Body of pancreas (tissue), 4 donors: ENCODE measurements at places on chromosomes 13 and 19. TPM values are rescaled to one million over a fixed set of nuclear protein-coding genes. Genes with fewer than 3 reads are reported as not detected.
A peak's percentile ranks its signal among the peaks of the same experiment; 100 is the strongest.

DNA sequence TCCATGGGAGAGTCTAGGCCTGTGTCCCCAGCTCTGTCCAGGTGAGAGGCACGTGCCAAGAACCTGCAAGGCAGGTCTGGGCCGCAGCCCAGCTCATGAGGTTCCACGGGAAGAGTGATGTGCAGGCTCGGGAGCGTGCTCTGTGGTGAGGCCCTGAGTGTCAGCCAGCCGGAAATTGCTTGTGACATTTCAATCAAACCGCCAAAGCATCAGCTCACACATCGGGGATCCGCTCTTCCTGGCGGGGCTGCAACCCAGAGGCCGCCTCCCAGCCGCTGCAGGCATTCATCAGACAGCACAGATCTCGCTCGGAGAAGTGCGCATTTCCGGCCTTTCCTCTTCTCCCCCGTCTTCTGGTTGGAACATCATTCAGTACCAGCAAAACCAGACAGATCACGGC, 109.3 kb downstream of the KDM4B start:
- no peak for DNase-seq

- DNase-seq = no peak
Observed at GRCh38 chr13:112655913-112656312, 33.9 kb upstream of the ATP11A start.

DNA sequence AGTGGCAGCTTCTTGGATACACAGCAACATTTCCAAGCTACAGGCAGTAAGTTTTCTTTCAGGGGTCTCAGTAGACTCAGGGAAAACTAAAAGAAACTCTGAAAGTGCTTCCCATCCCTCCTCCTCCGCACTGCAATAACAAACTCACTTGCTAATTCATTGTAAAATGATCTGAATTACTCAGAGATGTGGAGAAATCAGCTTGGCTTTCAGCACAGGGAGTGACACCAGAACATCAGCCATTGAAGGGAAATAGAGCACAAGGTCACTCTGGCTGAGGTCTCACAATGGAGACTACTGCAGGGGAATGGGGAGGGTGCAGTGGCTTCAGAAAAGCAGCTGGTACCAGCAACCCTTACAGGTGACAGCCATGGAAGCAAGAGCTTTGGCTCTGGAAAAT, 137.3 kb upstream of the SERP2 start:
- no peak for DNase-seq

DNA sequence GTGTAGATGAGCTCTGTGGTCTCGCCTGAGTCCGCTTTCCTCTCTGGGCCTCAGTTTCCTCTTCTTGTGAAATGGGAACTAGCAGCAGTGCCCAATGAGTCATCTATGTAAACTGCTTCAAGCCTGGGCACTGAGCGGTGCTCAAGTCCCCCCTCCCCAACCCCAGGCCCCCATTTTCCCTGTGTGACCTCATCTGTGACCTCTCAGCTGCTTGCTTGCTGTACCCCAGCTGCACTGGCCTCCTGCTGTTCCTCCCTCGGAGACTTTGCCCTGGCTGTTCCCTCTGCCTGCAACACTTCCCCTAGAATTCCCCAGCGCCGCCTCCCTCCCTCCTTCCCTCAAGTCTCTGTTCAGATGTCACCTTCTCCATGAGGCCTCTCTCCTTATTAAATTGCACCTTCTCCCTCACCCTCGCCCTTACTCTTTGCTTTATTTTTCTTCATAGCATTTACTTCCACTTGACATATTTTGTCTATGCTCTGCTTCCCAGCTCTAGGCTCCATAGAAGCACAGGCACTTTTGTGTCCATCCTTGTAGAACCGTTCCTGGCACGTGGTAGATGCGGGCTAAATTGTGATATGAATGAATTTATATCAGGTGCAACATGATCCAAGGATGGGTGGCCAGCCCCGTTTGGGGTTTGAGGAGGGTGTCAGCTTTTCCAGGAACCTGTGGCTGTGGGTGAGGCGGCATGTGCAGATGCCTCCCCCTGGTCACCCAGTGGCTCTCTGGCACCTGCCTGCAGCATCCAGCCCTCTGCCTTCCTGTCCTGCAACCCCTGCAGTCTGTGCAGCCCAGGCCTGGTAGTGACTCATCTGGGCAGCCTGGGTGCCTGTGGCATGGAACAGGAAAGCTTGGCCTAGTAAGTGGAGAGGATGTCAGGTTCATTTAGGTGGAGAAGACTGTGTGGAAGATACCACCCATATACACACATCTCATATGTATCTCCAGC, 26.3 kb downstream of the SIPA1L3 start:
- DNase-seq = peak; percentile 28

DNA sequence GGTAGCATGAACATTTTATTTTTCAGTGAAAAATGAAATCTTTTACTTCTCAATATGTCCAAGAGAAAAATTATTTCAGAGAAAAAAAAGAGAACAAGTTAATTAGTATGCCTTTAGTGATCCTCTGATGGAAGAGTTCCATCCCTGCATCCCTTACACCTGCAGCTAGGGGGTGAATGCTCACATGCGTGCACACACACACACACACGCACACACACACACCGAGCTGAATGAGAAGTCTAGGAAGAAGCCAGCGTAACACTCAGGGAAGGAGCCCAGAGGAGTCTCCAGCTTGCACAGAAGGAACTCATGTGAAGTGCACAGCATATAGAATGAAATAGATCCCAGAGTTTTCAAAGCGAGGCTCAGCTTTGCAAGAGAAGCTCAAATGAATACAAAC, 510.5 kb downstream of the IRS2 start:
- no peak for DNase-seq

The LENG9 gene
- total RNA-seq = 25.7 TPM

The VSTM2B gene
- total RNA-seq = not detected

The NUDT15 gene
- total RNA-seq = 4.9 TPM
